GM10248 (cell line): ENCODE measurements at places on chromosomes 5 and 9.

- no peak for DNase-seq
Observed at GRCh38 chr5:140497897-140498296, 49.6 kb upstream of the EIF4EBP3 start.

- no peak for DNase-seq
Observed at GRCh38 chr5:136482206-136482605, 116.9 kb upstream of the TRPC7 start.

DNA sequence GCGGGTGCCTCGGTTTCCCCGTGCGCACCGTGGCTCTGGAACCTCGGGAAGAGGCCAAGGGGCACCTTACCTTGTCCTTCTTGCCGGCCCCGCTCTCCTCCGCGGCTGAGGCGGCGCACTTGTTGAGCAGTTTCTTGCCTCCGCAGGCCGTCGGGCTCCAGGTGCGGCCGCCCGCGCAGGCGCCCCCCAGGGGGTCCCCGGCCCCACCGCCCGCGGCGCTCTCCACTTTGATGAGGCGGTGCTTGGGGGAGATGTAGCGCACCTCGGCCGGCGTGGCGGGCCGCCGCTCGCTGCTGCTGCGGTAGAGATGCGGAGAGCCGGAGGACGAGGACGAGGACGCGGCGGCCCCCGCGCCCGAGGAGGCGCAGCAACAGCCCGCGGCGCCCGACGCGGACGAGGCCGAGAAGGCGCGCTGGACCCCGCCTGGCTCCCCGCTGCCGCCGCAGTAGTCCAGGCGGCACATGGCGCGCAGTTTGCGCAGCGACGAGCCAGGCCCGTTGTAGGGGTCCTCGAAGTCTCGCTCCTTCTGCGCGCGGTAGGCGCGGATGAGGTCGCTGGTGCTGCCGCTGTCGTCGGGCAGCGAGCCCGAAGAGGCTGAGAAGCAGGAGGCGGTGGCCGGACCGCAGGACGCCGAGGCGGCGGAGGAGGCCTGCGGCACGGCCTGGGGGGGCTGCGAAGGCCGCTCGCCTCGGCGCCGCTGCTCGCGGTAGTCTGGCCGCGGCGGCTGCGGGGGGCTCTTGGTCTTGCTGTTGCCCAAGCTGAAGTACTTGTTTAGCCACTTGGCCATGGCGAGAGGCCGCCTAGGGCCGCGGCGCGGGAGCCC is 957 bp downstream of the SHB start:
- DNase-seq = no peak

DNA sequence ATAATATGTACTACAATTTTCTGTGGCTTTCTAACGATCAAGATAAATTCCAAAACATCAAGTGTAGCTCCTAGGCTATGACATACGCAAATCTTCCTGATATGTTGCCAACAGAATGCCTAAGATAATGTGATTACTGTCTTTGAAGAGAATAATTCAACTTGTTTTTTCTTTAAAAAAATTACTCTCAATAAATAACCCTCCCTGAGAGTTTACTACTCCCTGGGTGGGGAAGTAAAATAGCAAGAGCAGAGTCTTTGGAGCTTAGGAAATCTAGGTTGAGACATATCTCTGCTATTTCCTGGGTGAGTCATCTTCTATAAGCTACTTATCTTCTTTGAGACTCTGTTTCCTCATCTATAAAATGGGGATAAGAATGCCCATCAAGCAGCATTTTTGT is 201.2 kb downstream of the ACTL7B start:
- DNase-seq = no peak

DNA sequence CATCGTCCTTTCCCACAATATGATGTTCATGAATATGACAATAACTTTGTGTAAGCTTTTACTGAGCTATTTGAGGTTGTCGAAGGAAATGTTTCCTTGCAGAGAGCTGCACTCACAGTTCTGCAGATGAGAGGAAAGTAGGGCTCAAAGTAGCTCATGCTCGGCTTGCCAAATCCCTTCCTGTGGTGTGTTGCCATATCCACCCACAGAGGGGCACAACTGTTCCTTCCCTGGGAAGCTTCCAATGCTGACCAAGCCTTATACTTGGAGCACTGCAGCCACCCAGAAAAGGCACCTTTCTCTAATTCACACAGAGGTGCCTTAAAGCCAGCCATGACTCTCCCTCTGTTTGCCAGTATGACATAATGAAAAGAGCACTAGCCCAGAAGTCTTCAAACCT is 390.3 kb downstream of the CAAP1 start:
- no peak for DNase-seq

DNA sequence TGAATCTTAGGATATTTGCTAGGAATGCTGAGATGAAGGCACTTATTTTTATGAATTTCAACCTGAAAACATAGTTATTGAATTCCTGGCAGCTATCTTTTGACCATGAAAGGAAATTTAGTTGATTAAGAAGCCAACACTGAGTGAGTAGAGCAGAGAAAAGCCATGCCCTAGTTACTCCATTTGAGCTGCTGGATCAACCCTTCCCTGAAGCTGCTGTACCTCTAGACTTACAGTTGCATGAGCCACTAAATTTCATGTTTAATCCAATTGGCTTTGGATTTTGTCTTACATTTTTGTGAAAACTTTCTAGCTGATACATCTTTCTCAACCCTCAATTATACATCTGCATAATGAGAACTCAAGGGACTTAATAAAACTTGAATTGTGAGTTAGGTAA is 54.6 kb downstream of the CDC42SE2 start:
- no peak for DNase-seq

DNA sequence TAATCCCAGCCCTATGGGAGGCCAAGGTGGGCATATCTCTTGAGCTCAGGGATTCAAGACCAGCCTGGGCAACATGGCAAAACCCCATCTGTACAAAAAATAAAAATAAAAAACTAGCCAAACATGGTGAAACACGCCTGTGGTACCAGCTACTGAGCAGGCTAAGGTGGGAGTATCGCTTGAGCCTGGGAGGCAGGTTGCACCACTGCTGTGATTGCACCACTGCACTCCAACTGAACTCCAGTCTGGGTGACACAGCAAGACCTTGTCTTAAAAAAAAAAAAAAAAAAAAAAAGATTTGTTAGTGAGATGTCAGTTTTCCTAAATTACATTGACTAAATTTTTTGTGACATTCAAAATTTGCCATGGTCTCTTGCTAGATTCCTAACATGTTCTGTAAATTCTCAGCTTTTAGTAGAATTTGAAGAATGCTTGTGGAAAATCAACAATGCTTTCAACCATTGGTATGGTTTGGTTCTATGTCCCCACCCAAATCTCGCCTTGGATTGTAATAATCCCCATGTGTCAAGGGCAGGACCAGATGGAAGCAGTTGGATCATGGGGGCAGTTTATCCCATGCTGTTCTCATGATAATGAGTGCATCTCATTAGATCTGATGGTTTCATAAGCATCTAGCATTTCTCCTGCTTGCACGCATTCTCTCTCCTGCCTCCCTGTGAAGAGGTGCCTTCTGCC is 236.1 kb downstream of the ARRDC3 start:
- DNase-seq = no peak

DNA sequence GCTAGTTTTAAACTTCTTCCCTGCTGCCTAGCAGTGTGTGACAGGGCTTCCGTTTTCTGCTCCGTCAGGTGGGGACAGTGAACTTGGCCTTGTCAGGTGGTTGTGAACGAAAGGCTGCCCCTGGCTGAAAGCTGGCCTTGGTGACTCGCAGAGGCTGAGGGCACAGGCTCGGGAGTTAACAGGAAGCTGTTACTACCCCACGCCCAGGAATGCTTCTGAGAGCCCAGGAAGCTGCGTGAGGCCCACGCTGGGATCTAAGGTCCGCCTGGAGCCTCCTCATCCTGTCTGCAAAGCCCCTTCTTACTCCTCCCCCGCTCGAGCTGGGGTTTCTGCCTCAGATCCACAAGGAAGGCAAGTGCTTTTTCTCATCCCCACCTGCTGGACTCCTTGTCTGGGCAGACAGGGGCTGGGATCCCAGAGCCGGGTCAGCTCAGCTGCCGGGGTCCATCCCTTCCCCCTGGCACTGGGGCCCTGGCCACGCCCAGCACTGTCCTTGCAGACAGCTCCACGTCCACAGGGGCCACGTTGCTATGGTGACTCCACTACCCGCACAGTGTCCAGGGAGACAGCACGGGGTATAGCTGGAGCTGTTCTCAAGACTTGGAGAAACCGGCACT is 124.7 kb upstream of the TBC1D2 start:
- DNase-seq = peak; percentile 46

- no peak for DNase-seq
Observed at GRCh38 chr5:4015709-4016108, 420.1 kb downstream of the IRX1 start.

DNA sequence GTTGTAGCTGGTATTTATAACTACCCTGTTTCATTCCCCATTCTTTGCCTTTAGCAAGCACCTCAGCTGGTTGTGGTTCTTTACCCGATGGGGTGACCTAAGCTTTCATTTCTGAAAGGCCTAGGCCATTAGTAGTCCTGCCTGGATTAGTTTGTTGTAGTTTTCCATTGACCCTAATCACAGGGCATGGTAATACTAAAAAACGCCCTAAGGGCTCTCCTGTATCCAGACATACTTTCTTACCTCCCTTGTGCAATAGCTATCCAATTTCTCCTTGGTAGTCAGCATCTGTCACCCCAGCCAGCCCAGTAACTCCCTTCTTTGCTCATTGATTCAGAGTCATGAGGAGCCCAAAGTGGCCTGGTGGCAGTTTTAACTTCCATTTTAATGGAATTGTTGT is 24.0 kb downstream of the TMOD1 start:
- DNase-seq = no peak

DNA sequence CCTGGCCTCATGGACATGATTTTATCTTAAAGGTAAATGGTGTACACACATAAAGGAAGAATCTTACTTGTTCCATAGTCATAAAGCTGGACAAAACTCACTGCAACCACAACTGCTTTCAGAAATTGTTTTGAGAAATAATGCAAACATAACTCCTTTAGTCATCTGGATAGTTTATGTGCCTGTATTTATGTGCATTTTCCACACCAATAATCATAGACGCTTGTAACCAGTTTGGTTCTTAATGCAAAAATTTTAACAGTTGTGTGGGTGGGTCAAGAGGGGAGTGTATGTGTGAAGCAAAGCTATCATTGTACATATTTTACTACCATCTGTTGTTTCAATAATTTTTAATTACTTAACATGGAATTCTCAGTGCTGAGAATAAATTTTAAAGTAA is 80.1 kb downstream of the EFNA5 start:
- no peak for DNase-seq

DNA sequence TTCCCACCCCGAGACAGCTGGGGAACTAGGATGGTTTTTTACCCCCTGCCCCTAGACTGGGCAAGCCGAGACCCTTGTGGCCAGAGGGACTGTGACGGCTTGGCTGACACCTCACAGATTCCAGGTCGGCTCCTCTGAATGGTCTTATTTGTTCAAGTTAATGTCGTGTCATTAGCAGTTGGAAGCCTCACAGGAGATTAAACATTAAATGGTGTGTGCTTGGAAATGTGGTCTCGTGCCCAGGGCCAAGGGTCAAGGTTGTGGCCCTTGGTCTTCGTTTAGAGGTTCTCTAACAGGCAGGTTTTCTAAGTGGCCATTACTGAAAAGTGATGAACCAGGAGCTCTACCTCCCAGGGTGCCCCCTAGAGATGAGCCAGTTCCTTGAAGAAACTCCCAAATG is 61.2 kb upstream of the RXRA start:
- no peak for DNase-seq

DNA sequence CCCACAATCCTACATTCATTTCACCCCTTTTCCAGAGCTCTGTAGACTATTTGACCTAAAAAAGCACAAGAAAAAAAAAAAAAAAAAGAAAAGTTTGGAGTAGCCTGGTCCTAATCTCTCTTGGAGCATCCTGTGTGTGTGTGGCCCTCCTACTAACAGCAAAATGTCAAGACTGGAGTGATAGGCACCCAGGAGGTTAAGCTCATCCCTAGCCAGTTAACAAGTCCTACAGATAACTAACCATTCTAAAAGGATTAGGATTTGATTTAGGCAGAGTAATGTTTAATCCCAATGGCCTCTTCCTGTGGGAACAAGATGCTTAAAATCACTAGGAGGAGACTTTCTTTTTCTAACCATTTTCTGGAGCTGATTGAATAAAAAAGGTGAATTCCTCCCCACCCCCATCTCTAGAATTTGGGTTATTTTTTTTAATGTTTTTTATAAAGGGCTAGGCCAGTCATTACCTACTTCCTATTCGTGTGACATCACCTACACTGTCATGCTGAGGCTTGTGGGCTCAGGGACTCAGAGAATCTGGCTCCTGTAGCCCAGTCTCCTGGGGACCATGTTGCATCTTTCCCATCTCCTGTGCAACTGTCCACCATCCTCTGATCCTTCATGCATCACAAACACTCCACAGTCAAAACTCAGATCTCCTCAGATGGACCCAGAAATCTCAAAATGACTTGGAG is 43.2 kb upstream of the NR3C1 start:
- DNase-seq = no peak

- DNase-seq = no peak
Observed at GRCh38 chr9:73054091-73054490, 97.6 kb upstream of the ANXA1 start.

GRCh38 chr5:156386976-156387375 is 60.0 kb downstream of the SGCD start:
- DNase-seq = no peak

- no peak for DNase-seq
Observed at GRCh38 chr5:78597068-78597973, 51.3 kb downstream of the LHFPL2 start.

DNA sequence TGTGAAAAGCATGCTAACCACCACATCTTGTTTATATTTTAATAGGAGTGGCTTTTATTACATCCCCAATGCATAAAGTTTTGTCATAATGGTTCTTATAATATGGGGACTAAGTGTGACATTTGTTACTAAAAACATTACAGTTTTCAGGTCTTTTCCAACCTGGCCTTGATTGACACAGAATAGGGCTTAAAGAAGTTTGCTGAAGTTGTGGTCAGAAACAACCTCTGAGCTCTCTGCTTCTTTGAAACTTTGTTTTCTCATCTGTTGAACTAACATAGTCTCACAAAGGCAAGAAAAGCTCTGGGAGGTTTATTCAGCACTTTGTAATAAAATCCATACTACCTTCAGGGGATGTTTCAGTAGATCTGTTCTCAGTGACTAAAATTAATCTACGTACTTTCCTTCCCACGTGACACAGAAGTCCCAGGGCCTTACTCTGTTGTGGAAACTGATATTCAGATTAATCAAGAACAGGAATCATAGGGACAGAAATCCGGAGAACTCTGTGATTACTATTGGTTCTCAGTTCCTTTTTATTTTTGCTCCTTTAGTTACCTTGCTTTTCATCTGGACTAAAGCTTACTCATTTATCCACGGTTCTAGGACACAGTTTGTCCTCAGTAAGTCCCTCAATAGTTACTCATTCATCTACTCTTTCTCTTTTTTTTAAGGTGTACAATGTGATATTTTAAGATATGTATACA is 289.0 kb upstream of the EFNA5 start:
- DNase-seq = no peak

- no peak for DNase-seq
Observed at GRCh38 chr9:76044266-76044819, 153.9 kb downstream of the PCSK5 start.

GRCh38 chr9:83339435-83339834 is 198.8 kb downstream of the FRMD3 start:
- no peak for DNase-seq

- no peak for DNase-seq
Observed at GRCh38 chr9:134408939-134409737, 82.9 kb downstream of the RXRA start.
